Effector CD4-positive, alpha-beta T cell (primary cell): ENCODE measurements at places on chromosomes 6 and 20.

DNA sequence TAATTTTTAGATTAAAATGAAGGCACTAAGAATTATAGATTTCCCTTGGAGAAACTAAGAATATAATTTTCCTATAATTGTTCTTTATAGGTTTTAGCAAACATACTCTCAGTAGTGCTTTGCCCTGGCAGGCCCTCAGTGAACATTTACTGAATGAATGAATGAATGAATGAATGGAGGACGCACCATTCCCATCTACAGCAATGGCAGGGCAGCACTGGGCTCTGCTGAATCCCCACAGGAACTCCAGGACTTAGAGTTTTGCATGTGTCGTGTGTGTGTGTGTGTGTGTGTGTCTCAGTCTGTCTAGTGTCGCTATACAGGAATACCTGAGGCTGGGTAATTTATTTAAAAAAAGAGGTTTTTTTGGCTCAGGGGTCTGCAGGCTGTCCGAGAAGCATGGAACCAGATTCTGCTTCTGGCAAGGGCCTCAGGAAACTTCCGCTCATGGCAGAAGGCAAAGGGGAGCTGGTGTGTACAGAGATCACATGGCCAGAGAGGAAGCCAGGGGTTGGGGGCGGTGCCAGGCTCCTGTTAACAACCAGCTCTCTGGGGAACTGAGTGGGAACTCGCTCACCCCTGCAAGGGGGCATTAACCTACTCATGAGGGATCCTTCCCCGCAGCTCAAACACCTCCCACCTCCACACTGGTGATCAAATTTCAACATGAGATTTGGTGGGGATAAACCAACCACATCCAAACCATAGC lies 20.1 kb downstream of the RNASET2 start:
- DNase-seq: no peak

DNA sequence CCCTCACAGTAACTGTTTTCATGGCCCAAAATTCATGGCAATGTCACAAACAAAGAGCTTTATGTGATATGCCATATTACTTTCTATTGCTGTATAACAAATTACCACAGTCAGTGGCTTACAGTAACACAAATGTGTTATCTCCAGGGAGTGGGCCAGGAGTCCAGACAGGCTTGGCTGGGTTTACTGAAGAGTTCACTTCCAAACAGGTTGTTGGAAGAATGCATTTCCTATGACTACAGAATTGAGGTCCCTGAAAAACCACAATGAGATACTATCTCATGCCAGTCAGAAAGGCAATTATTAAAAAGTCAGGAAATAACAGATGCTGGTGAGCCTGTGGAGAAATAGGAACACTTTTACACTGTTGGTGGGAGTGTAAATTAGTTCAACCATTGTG lies 431.9 kb downstream of the PKHD1 start:
- no peak for DNase-seq

DNA sequence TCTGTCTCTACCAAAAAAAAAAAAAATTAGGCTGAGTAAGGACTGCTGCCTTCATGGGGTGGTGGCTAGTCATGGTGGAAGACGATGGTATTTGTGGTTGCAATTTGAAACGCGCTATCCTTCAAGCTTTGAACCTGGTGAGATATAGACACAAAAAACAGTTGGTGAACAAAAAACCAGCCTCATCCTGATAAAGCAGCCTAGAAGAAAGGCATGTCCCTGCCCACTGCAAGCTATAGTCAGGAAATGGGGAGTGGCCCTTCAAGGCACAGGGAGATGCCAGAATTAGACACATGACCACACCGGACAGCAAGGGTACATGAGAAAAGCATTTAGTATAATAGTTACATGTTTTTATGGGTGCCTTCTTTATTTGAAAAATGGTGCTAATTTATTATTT lies 193.6 kb downstream of the NFATC2 start:
- no peak for DNase-seq

GRCh38 chr6:21053612-21054011 lies 519.4 kb downstream of the CDKAL1 start:
- DNase-seq: no peak

GRCh38 chr6:163531122-163531521 lies 116.6 kb downstream of the QKI start:
- DNase-seq: no peak

DNA sequence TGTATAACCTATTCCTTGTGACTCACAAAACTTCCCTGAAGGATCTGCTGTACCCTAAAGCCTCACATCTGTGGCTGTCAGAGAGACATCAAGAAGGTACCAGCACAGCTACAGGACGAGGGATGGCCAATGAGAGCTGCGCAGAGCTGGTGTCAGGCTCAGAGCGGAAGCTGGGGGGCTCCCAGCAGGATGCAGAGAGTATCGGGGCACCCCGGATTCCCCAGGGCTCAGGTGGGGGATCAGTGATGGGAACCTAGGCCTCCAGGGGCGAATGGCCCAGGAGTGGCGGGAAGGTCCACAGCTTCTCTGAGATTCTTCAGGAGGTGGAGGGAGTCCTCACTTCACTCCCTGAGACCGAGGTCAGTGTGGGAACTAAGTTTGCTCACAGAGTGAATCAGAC lies 30.9 kb upstream of the SMOC2 start:
- no peak for DNase-seq

GRCh38 chr20:41738604-41739206 lies 120.5 kb upstream of the CHD6 start:
- DNase-seq: no peak

- no peak for DNase-seq
Observed at GRCh38 chr6:106134906-106135634, 48.9 kb downstream of the PRDM1 start.

DNA sequence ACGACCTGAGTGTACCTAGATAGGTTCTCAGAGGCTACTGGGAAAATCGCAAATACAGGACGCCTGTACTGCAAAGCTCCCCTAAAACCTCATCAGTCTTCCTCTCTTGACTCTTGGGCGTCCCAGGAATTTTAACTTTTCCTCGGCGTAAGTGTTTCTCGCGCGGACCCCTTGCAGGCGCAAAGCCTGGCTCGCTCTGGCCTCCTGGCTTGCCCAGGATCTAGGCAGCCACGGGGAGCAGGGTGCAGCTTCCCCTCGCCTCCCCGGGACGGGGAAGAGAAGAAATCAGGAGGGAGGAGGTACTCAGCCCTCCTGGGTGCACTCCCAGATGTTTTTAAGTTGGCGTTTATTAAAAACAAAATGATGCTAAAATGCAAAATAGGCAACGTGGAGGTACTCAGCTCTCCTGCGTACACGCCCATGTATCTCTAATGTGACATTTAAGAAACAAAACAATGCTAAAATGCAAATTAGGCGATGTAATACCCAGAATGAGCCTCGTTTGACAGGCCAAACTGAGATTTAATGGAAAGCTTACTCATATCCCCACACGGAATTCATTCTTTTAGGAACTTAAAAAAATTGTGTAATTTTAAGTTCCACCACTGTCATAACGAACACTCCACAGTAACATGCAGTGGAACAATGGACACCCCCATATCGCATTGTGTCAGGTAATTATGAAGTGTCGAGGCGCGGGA lies 1.6 kb upstream of the SOBP start:
- no peak for DNase-seq

DNA sequence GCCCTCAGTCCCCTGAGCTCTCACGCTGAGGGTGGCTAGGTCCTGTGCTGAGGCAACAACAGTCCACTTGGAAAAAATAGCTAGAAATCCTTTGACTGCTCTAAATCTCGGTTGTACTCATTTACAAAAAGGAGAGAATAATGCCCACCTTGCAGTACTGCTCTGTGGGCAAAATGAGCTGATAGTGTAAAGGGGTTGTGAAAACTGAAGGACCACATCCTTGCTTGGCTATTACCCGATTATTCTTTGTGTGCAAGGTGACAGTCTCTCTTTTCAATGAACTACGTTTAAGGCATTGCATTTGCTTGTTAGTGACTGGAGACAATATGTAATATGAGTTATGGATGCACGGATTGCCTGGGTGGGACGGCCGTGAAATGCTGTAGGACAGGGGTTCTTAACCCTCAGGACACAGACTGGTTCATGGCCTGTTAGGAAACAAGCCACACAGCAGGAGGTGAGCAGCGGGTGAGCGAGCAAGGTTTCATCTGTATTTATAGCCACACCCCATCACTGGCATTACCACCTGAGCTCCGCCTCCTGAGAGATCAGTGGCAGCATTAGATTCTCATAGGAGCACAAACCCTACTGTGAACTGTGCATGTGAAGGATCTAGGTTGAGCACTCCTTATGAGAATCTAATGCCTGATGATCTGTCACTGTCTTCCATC lies 14.6 kb downstream of the SAMD3 start:
- no peak for DNase-seq
